ENCODE measurements at places on chromosomes 16 and 17.

GRCh38 chr17:80637048-80637781 lies 92.6 kb downstream of the RPTOR start:
- DNase-seq = no peak

GRCh38 chr17:28494445-28495188 lies 11.5 kb upstream of the FOXN1 start:
- peak; percentile 50 for DNase-seq

DNA sequence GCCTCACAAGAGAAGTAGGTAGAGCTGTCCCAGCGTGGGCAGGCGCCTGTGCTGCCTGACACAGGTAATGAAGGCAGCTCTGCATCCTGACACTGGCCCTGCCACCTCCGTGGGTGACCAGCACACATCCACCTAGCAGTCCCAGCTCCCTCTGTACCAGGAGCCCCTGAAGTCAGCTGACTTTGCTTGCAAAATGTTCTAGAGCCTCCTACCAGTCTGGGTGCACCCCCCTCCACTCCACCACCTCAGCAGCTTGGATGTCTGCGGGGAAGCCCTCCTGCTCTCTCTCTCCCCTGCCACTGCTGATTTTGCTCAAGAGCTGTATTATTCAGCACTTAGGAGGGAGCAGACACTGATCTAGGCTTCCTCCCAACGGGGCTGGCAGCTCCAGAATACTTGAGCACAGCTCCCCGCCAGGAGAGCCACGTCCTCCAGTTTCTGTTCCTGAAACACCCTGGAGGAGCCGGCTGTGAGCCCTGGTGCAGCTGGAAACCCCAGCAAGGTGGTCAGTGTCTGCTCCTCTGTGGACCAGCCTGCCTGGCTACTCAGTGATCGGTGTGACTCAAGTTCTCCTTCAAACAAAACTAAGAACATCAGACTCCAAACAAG lies 1.0 kb downstream of the RNF166 start:
- DNase-seq = no peak

DNA sequence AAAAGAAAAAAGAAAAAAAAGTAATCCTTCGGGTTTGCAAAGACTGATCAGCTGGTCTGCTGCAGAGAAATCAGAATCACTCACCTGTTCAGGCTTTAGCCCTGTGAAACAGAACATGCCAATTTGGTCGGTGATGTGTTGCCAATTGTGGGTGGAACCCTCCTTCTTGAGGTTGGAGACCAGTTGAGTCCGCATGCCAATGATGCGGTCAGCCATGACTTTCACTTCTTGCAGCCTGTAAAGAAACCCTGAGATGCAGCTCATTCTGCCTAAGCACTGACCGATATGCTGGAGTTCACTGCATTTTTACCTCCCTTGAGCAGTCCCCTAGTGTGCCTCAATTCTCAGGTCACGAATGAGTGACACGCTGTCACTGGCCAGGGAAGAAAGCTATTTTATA lies 24.8 kb upstream of the SLC38A7 start:
- DNase-seq = no peak

- no peak for DNase-seq
Measured at GRCh38 chr16:29794231-29794710, 3.7 kb downstream of the KIF22 start.

DNA sequence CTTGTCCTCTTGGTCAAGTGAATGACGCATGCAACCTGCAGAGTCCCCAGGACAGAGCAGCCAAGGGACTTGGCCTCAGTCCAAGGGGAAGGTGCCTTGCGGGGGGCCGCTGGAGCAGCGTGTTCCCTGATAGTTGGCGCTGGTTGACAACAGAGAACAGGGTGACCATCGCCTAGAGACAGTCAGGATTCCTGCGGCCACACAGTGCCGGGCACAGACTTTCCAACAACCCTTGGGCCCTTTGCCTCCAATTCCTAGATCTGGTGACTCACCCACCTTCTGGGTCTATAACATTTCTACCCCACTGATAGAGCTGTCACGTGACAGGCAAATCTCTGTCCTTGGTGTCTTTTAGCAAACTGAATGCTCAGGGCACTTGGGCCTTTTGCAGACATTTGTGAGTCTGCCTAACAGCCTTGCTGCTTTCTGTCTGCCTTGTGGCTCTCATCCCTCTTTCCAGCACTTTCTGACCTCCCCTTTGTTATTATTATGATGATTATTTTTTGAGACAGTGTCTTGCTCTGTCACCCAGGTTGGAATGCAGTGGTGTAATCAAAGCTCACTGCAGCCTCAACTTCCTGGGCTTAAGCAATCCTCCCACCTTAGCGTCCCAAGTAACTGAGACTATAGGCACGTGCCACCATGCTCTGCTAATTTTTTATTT lies 11.9 kb upstream of the TEDC2 start:
- no peak for DNase-seq

DNA sequence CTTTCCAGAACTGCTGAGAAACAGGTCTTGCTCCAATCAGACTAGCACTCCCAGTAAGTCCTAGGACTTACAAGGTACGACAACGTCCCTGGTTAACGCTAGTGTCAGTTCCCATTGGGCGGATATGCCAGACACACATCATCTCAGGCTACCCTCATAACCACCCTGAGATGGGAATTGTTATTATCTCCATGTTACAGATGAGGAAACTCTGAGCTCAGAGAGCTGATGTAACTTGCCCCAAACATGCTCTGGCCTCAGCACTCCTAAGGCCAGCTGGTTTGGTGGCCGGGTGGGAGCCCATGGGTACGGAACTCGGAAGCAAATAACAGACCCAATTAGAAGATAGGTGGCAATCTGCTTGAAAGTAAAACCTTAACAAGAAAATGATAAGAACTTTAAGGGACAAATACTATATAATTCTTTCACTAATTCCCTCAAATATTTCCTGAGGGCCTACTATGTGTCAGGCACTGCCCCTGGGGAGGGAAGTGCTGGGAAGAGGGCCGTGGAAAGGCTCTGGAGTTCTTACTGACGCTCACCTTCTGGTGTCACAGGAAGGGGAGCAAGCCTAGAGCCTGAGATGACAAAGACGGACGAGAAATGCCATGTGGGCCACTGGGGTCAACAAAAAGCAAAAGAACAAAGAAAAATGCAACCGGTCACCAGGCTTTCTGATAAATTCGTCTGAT lies 6.9 kb downstream of the CREBBP start:
- DNase-seq = no peak

GRCh38 chr16:27426423-27427408 lies 24.7 kb downstream of the IL21R start:
- no peak for DNase-seq

- no peak for DNase-seq
Measured at GRCh38 chr16:27799896-27800295, 250.0 kb downstream of the KATNIP start.

DNA sequence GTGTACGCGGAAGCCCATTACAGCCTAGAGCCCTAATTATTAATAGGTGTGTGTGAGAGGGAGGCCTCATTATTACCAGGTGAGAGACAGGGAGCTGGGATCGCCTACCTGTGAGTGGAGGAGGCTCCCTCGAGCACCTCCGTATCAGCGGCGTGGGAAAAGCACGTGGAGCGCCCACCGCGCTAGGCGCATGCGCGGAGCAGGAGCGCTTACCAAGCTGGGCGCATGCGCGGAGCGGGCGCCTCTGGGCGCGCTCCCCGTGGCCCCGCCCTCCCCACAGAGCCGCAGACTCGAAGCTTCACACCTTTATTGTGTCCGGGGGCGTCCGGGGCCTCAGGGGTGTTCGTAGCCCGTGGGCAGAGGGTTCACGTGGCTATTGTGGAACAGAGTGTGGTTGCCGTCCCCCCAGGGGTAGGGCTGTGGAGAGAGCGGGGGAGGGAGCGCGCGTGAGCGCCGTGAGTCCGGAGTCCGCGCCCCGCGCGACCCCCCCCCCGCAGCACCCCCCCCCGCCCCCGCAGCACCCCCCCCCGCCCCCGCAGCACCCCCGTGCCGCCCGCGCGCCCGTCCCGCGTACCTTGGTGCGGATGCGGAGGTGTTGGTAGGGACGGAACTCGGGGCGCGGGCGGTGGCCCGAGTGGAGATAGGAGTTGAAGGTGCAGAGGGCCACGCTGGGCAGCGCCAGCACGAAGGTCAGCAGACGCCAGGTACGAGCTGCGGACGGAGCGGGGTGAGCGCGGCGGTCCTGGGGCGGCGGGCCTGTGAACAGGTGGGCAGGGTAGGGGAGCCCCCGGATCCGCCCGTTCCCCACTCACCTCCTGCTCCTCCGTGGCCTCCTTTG lies 500 bp downstream of the COX6A2 start:
- DNase-seq = no peak

- no peak for DNase-seq
Measured at GRCh38 chr16:56488035-56488434, 31.8 kb downstream of the BBS2 start.

DNA sequence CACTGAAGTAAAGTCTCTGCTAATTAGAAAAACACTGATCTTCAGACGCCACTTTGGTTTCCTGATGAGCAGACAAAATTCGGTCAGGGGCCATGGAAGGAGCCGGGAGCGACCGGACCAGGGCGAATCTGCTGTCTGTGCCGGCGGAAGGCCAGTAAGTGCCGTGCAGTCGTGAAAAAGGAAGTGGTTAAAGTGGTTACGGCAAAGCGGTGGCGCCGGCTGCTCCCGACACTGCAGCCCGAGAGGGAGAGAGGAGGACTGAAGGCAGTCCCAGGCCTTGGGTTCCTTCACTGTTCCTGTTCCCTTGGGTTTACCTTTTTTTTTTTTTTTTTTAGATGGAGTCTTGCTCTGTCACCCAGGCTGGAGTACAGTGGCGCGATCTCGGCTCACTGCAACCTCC lies 17.3 kb upstream of the HEXD start:
- DNase-seq = no peak

DNA sequence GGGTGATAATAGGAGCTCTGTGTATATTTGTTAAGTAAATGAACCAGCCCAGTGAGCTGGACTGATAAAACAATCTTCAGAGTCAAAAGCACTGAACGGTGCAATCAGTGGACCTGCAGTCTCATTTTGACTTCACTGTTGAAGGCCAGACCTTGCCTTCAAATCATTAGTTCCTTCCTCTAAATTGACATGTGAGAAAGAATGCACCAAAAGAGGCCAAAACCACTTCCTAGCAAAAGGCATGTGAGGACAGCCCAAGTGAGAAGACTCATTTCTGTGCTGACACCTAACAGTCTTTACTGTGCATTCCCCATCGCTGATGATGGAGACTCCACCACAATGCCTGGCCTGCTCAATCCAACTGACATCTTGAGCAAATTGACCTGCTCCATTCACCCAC lies 10.6 kb downstream of the GTF3C1 start:
- no peak for DNase-seq

- no peak for DNase-seq
Measured at GRCh38 chr17:38428112-38428642, at the start of gene ARHGAP23. Gene ARHGAP23 (plus strand): TSS chr17:38428464. CDS start chr17:38428486, 22 bp downstream.

DNA sequence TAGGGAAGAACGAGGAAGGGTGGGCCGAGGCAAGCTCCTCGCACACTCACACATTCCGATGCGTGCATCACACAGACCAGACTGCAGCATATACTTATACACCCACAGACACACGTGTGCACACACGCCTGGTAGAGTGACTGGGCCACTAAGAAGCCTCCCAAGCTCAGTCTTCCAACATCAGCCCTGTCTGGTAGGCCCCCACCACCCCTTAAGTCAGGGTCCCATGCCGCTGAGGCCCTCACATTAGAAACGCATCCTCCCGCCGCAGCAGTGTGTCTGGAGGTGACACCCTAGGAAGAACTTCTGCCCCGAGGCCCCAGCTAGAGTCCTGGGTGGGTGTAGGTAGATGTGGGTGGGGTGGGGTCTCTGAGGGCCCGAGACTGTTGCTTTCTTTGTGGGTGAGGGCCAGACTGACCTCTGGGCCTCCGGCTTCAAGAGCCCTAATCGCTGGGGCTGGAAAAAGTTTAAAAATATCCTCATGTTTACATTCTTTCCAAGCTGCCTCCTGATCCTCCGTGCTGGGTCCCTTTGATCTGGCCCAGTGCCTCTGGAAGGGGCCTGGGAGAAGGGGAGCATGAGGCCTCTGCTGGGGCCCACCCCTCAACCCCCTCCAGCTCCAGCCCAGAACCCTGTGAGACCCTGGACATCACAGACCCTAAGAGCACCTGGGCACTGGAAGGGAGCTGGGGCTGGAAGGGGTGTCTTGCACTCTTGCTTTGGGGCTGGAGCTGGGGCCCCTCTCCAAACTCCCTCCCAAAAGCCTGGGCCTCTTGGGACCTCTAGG lies 13.6 kb downstream of the CDH16 start:
- DNase-seq = no peak

- DNase-seq = no peak
Measured at GRCh38 chr16:1101133-1101532, 5.1 kb upstream of the C1QTNF8 start.

DNA sequence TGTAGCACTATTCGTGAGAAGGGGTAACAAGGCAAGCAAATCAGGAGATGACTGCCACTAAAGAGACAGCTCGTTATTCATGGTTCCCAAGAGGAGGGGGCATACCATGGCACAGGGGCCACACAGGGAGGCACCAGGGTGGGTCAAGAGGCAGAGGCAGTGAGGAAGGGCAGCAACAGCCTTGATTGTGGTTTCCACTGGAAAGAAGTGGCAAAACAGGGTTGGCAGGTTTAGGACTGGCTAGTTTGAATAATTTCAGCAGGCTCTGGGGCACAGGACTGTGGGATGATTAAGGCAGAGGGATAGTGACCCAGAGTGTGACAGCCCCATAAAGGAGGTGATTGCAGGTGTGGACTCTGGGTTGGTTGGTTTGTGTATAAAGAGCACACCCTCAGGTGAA lies 188.9 kb downstream of the CBLN1 start:
- DNase-seq = no peak

GRCh38 chr16:30139583-30140481 lies 16.8 kb upstream of the MAPK3 start:
- DNase-seq = no peak

GRCh38 chr16:70548936-70549335 lies 25.3 kb downstream of the SF3B3 start:
- no peak for DNase-seq
